ENCODE measurements at places on chromosomes 3 and 15. TPM values are rescaled to one million over a fixed set of nuclear protein-coding genes. Genes with fewer than 3 reads are reported as not detected.

PCOLCE2 gene
- total RNA-seq, result 21.8 TPM

PLSCR5 gene
- not detected for total RNA-seq

ROPN1B gene
- not detected for total RNA-seq

PPP2R3A gene
- total RNA-seq, result 2.9 TPM

SLC22A13 gene
- total RNA-seq, result not detected

SLC12A8 gene
- 2.3 TPM for total RNA-seq

DUOX1 gene
- not detected for total RNA-seq

FEZF2 gene
- not detected for total RNA-seq

GRAMD2A gene
- 0.26 TPM for total RNA-seq

CD276 gene
- total RNA-seq, result 76.9 TPM

RAB5A gene
- total RNA-seq, result 46.5 TPM

SPRED1 gene
- total RNA-seq, result 8.0 TPM

TFG gene
- 145 TPM for total RNA-seq

PPM1L gene
- 0.46 TPM for total RNA-seq

MESP1 gene
- 7.2 TPM for total RNA-seq

Data from A549 treated with AZD2906 at 1 μM for 4 hours (cell line).